ENCODE measurements at places on chromosomes 12 and 14.

DNA sequence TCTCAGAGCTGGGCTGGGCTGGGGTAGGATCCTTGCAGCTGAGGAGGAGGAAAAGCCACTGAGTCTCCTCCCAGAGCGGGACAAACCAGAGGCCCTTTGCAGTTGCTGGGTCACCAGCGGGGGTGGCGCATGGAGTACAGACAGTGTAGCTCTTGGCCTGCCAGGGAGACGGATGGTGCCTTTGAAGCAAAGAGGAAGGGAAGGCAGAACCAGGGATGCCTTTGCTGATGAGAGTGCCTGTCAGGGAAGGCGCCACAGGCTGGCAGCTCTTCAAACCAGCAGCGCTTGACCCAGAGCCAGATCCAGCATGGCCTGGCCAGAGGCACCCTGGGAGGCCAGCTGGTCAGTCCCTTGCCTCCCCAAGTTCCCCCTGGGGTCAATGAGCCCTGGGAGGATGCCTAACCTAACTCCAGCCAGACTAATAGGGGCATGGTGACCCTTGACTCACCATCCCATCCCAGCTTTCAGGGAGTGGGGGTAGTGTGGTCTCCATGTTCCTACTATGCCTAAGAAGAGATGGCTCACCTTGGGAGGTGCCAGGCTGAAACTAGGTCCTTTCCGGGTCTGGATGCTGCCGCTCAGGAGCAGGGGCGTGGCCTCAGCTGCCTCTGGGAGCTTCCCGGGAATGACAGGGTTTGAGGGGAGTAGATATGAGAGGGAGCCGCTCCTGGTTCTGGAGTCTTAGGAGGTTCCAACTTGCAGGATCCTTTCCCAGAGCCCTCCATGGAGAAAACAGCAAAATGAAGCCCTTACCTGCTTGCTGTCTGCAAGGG, 19.8 kb downstream of the VASH1 start:
- no peak for DNase-seq

GRCh38 chr12:2668816-2669215, 126.0 kb upstream of the FKBP4 start:
- DNase-seq: no peak

DNA sequence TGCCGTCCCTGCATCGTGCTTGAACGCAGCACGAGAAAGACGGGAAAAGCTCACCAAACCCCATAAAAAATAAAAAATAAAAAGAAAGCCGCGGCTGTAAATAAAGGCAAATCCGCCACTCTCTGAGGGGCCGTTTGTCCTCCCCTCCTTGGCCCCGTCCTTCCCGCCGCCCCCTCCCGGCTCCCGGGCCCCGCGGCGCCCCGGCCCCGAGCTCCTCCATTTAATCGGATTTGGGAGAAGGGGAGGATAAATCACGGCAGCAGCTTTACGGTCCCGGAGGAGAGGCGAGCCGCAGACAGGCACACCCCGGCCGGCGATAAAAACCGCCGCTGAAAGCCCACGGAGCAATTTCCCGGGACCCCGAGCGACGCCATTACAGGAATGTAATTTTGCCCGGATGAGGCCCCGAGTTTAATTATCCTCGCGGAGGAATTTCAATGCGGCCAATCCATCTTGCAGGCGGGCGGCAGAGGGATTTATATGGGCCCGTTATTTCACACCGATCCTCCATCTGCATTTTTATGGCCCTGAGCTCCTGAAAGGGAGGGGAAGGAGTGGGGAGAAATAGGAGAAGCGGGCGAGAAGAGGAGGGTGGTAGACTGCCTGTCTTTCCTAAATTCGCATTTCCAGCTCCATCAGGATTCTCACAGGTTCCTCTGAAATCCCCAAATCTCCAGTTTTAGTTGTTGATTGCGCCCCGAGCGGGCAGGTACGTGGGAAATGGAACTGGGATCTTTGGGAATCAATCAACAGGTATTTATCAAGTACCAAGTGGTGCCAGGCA, 1.3 kb upstream of the ATP5MC2 start:
- DNase-seq: no peak

- no peak for DNase-seq
Observed at GRCh38 chr14:55624913-55625312, 44.9 kb downstream of the KTN1 start.

DNA sequence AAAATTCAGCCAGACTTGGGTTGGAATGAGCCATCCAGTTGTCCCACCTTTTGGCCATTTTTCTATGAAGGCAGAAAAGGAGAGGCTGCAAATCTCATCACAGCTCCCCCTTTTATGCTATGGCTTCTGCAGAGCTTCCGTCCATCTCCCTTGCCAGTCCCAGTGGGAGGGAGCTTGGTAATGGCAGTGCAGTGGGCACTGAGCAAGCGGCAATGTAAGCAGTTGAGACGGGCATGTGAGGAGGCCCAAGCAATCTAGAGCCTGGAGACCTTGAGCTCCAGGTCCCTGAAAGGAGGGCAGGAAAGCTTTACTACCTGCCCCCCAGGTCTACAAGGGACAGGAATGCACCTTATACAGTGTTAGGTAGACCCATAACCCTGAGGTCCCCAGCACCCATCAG, 73.1 kb downstream of the CRACR2A start:
- no peak for DNase-seq

DNA sequence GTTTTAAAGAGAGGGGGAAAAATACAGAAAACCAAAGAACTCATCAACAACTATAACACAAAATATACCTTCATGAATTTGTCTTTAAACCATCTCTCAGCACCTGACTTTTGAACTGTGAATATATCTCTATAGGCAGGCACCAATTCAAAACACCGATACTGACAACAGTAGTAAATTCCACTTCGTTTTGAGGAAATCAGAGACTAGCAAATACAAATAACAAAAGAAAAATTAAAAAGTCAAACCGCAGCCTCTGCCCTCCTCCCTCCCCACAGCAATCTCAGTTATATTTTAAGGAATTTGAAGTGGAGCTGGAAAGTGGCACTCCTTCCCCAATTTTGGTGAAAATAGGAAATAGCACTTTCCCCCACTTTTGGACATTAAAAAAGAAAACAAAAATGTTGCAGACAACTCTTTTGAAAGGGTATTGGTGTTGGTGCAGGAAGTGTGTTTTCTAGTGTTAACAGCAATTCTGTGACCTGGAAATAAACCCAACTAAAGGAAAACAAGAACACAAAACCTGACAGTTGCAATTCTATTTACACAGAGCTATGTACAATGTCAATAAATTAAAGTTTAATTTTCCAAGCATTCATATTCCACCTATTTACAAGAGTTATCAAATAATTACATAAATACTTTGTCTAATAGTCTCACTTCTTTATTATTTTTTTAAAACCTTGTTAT, 13.5 kb downstream of the TBX3 start:
- DNase-seq: no peak

DNA sequence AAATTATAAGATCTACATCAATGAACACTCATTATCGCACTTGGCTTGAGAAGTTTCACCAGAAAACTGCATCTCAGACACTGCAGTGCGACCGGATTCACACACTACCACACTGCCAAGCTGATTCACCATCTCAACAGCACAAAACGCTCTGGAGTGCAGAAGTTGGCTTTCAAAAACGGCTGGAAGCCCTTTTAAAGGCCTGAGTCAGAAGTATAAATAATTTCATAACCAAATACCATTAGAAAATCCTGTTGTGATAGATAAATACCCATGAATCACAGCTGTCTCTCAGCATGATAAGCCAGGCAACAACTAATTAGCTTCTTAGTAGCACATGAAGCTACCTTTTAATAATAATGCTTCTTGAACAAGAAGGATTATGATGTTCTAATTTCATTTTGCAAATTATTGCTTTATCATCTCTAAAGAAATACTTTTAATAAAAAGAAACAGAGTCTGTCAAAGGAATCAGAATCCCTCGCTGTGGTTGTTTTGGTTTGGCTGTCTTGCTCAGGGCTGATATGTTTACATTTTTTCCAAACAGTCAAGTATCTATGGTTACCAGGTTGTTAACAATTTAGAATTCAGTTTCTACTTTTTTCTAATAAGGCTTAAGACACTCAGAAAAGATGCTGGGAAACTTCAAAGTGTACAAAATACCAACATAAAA, 51.2 kb downstream of the SLC2A13 start:
- no peak for DNase-seq

- DNase-seq: no peak
Observed at GRCh38 chr12:70584332-70584731, 52.9 kb downstream of the PTPRB start.

- DNase-seq: no peak
Observed at GRCh38 chr12:13027508-13027907, 16.7 kb upstream of the FAM234B start.

- DNase-seq: no peak
Observed at GRCh38 chr12:120939523-120939922, 35.4 kb upstream of the SPPL3 start.

DNA sequence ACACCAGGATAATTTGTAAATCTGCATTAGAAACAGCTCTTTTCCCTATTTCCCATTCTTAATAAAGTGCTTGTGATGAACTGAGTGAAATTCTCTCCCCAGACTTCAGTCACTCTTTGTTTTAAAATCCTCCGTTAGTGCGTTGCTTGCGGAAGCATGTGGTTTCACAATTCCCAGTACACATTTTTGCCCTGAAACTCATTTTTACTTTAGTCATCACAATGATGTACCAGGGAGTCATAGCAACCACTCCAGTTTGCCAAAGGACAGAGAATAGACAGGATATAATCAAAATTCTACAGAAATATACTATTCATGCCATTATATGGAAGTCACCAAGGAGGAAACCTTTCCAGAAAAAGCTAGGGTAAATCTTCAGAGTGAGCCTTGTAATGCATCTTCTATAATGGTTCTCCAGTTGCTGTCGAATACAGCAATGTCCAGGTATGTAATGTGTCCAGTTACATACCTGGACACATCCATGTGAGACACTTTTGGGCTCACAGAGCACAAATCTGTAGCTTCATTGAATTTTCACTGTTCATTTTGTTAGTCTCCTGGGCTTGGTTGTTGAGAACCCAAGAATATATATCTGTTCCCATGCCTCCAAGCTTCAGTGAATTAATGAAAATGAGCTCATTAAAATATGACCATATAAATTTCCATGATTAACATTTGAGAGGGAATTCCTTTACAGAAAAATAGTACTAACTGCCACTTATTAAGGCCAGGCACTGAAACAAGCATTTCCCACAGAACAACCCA, 57.8 kb downstream of the GPR135 start:
- no peak for DNase-seq

DNA sequence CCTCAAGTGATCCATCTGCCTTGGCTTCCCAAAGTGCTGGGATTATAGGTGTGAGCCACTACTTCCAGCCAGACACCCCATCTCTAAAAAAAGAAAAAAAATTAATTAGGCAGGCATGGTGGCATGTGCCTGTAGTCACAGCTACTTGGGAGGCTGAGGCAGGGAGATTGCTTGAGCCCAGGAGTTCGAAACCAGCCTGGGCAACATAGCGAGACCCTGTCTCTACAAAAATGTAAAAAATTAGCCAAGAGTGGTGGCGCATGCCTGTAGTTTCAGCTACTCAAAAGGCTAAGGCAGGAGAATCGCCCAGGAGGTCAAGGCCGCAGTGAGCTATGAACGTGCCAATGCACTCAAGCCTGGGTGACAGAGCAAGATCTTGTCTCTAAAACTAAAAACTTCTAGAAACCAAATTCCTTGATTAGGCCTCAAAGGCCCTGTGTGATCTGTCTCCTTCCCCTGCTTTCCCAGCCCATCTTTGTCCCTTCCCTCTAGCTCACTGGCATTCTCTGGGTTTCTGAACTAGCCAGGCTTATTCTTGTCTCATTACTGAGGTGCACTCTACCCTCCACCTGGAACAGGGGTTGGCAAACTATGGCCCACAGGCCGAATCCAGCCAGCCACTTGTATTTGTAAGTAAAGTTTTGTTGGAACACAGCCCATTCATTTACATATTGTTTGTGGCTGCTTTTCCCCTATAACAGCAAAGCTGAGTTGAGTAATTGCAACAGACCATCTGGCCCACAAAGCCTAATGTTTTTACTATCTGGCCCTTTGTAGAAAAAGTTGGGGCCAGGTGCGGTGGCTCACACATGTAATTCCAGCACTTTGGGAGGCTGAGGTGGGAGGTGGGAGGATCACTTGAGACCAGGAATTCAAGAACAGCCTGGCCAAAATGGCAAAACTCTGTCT, 17.2 kb upstream of the TPCN1 start:
- no peak for DNase-seq

DNA sequence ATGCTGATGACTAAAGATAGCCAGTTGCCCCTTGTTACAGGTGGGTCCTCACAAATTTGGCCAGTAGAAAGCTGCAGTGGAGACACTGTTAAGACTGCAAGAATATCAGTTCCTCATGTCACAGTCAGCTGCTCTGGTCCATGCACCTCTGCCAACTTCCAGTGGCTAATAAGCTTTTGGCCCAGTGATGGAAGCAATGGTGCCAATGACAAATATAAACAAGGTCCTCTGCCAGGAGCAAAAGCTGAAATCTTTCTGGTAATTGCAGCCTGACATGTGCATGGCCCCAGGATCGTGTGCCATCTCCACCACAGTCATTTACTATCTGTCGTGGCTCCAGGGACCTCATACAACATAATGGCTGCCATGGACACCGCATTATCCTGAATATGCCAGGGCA, 85.4 kb upstream of the TMEM260 start:
- no peak for DNase-seq

DNA sequence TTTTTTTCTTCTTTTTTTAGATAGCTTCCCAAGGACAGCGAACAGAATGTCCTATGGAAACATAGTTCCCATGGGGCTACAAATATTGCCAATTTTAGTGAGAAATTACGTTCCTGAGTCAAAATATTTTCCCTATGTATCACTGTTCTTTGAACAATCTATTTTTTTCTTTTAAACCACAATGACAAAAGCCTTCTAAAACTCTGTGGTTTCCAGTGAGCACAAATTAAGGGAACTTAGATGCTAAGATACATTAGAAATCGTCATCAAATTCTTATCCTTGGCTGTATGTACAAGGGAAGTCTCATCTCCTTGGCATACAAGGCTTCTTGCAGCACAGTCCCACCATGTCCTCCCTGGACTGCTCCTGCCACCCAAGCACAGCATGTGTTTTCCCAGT, 17.9 kb downstream of the CPM start:
- no peak for DNase-seq

DNA sequence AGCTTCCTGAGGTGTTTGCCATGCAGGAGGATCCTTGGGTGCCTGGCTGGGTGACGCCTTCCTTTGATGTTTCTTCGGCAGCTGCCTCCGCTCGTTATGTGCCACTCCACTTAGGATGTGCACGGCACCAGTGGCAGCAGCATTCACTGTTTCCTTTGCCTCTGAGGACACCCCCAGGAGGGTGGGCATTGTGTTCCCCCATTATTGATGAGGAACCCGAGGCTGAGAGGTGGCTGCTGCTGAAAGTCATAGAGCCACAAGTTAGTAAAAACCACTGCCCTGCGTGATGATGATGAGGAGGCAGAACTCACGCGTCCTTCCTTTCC, 41.2 kb downstream of the EP400 start:
- DNase-seq: no peak

DNA sequence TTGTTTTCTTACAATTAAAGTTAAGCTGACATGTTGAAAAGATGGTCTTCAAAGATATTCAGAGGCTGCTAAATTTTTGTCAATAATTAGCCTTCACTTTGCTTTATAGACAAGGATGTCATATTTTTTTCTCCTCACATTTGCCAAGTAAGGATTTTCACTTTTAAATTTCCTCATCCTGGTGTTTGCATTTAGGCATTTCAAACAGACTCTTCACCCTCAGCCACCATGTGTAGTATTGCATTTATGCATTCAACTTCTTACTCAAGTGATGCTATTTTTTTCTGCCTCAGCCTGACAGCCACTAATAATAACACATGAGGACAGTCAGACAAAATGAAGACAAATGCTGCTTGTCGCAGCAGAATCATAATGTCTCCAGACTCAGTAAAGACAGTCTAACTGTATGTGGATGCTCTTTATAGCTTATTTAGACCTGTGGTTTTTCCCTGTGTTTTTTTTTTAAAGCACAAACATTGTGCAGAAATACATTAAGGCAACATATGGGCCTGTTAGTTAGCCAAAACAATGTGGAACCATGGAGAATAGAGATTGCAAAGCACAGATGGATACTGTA, 481.5 kb downstream of the NPAS3 start:
- DNase-seq: no peak

Data from activated CD8-positive, alpha-beta memory T cell treated with anti-CD3 and anti-CD28 coated beads for 4 hours (primary cell).